ENCODE measurements at places on chromosomes 16 and 17.

DNA sequence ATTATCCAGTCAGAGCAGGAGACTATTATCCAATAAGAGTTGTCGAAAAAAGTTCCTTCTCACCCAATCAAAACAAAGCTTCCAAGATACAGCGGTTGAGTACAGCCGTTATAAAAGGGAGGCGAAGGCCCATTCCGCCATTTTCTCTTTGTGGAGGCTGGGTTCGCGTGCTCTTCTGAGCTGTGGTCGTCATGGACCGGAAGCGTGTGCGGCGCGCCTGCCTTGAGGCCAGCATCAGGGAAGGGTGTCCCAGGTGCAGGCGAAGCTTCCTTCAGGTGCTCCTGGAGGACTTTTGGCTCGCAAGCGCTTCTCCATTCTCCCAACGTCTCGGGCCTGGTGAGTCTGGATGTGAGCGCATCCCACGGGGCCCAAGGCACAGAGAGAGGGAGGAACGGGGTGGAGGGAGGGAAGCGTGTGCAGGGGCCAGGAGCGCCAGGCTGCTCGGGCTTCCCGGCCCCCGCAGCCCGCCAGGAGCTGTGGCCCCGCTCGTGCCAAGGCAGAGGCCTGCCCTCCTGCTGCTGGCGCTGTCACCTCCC, 99.2 kb downstream of the GOSR1 start:
- DNase-seq = no peak

DNA sequence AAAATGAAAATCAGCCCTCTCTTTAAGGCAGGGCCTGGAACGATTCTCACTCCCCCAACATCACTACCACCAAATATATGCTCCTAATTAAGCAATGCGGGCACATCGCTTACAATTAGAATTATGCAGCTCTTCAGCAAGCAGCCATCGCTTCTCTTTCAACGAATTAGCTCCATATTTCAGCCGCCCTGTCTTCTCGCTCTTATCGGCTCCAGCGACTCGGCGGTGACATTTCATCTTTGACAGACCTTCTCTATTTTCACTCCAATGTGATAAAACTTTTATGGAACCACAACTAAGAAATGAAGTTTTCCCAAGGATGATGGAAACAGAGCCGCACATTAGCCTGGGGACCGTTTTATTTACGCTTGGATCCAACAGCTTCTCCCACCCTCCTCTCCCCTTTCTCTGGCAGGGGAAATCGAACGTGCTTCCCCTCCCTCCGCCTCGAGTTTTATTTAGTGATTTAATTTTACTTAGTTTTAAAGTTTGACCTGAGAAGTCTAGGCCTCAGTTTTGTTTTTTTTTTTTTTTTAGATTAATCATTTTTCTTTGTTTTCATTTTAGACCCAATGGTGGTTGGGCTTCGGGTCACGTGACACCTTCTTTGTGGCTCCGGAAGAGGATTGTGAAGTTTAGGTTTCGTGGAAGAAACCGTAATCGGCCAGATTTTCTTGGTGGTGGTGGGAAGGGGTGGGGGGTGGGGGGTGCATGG, 3.1 kb upstream of the HOXB2 start:
- DNase-seq = peak; percentile 44

DNA sequence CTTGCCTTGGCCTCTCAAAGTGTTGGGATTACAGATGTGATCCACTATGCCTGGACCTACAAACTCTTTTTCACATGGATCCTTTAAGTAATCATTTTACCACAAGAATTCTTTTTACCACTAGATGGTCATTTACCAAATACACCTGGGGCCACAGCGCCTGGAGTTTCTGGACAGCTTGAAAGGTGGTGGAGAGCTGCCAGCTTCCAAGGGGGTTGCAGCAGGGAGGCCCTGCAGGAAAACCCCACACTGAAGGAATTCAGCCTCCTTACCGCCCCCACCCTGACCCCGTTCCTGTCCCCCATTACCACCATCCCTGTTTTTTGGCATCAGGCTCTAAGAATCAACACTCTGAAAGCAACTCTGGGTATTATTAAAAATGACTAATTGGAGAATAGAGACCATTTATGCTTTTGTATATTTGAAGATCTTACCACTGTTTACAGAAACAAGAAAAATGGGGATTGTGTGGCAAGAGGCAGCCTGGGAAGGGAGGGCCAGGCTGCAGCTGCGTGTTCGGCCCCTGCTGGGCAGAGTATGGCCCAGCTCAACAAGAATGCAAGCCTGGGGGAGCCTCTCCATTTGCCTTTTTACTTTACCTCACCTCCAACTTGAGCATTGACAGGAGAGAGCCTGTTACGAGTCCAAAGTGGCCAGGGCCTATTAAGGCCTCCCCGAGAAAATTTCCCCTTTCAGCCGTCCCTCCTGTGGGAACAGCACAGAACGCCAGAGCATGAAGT, 209.9 kb downstream of the ZFHX3 start:
- no peak for DNase-seq

DNA sequence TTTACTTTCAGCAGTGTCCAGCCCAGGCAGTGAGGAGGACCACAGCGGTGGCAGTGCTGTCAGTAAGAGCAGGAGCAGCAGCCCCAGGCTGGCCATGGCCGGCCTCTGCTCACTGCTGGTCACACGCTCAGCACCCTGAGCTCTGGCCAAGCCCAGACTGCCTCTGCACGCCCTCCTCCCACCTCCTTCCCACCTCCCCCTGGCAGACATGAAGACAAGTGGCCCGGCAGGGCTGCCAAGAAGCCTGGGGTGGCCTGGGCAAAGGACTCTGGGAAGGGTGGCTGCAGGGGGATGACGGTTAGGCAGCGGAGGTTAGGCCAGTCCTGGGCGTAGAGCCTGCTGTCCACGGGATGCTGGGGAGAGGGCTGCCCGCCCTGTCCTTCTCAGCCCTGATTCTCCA, at the start of gene C16orf89:
Gene C16orf89 (minus strand): TSS at position 144 of the 400 bp plus-strand sequence. CDS start 48 bp downstream, at position 96.
- no peak for DNase-seq

GRCh38 chr17:82282239-82283207, 9.0 kb upstream of the CSNK1D start:
- no peak for DNase-seq

DNA sequence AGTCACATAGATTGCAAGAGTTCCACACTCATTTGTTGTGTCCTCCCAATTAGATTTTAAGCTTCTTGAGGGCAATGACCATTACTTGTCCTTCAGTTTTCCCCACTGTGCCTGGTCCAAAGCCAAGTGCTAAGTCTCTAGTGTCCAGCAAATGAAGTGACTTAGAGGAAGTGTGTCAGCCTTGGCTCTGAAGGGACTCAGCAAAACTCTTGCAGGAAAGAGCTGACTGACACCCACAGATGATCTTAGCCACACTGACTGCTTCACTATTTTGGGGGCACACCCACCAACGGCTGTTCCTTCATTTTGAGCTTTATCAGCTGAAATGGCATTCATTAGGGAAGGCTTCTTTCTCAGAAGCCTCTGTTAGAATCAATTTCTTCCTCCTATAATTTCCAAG, 358.1 kb downstream of the UTP18 start:
- DNase-seq = no peak

GRCh38 chr17:74807925-74808324, 31.8 kb upstream of the NAT9 start:
- no peak for DNase-seq

- DNase-seq = no peak
Observed at GRCh38 chr16:3835089-3835602, 45.4 kb downstream of the CREBBP start.

- peak; percentile 89 for DNase-seq
Observed at GRCh38 chr16:17369421-17370222, 101.1 kb downstream of the XYLT1 start.

- no peak for DNase-seq
Observed at GRCh38 chr17:82765371-82765770, 13.5 kb downstream of the TBCD start.

GRCh38 chr17:61635913-61636432, 45.0 kb upstream of the NACA2 start:
- DNase-seq = peak; percentile 29

DNA sequence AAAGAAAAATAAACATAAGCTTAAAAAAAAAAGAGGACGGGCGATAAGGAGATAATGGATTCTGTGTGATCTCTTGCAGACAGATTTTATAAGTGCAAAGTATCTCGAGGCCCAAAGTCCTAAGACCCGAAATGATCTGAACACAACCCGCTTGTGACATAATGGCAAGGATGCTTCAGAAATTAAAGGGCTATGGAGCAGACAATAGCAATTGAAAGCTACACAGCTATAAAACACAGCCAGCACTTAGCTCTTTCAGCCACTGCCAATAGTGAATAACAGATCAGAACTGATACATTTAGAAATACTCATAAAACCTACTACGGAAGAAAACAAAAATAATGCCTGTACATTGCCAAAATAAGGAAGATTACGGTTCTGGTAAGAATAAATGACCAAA, 117.5 kb downstream of the ZFHX3 start:
- DNase-seq = no peak

DNA sequence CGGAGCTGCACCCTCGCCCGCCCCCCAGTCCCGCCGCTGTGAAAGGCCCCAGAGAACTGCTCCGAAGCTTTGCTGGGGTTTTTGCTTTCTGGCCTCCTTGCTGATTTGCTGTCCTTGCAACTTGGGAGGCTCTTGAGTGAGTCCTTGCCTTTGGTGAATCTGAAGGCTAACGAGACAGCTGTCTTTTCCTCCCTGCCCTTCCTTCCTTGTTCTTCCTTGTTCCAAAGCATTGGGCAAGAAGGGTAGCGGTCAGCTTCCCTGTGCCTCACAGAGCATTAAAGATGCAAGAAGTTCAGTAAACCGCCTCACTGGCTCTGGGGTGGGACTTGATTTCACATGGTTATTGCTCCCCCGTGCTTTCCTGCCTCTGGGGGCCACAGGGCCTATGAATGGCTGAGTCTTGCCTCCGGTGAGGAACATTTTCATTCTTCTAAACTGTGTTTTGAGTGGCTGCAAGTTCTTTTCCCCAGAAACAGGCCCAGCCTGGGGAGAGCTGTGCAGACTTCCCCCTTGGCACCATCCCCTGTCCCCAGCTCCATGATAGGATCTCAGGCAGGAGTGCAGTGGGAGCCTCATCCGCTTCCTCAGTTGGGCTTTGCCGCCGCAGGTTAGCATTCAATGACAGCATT, 1.4 kb downstream of the YPEL2 start:
- DNase-seq = no peak

DNA sequence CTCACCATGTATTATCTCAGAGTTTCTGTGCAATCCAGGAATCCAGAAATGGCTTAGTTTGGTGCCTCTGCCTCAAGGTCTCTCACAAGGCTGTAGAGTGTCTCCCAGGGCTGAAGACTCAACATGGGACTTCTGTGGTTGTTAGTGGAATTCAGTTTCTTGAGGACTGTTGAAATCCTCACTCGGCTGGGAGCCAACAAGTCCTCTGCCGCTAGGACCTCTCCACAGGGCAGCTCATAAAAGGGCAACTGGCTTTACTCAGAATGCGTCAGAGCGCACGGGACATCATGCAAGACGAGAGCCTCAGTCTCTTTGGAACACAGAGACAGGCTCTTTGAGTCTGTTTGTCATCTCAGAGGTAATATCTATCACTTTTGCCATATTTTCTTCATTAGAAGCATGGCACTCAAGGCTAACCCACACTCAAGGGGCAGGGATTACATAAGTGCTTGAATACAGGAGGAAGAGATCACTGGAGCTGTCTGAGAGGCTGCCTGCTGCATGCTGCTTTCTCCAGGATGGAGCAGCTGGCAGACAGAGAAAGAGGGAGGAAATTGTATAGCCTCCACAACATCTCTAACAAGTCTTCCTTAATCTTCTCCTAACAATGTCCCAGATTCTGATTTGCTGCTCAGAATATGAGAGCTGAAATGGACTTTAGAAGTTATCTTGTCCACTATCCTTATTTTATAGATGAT, 97.5 kb upstream of the ASIC2 start:
- DNase-seq = no peak

DNA sequence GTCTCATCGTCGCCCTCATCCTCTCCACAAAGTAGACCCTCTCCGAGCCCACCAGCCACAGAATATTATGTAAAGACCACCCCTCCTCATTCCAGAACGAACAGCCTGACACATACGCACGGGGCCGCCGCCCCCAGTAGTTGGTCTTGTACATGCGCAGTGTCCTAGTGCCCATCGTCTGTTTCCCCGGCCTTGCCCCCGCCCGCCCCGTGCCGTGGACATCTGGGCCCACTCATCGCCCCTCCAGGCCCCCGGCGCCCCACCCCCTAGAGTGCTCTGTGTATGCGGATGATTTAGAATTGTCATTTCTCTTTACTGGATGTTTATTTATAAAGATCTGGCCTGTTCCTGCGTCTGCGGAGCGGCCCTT, 475 bp upstream of the AMDHD2 start:
- peak; percentile 1 for DNase-seq

DNA sequence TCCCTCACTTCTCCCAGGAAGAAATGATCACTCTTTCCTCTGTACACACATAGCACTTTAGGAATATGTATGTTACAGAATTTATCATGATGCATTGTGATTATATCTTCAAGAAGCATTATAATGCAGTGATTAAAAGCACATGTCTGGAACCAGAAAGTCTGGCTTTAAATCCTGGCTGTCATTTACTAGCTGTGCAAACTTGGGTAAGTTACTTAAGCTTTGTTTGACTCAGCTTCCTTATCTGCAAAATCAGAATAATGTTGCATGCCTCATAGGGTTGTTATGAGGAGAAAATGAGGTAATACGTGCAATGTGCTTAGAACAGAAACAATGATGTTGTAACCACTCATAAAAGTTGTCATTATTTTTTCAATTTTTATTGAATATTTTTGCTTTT, 156.3 kb upstream of the ZKSCAN2 start:
- no peak for DNase-seq

- DNase-seq = no peak
Observed at GRCh38 chr17:39699818-39700147, at the start of gene ERBB2. TSS of gene ERBB2 (plus strand) at chr17:39700064. CDS start at chr17:39700239, 175 bp downstream.

DNA sequence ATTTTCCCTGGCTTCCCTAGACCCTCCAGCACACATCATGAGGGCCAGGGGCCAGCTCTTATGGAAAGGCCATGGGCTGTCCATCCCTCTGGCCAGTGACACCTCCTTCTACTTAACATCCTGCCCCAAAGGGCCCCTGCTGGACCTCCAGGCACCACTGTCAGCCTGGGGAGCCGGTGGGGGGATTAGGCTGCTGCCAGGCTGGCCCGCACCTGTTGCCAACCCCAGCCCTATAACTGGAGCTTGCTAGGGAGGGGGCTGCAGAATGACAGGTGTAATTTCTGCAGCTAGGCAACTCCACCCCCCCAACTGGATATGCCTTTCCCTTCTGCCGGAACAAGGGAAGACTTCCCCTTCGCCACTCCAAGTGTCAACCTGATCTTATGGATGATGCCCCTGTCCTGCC, 12.5 kb downstream of the RARA start:
- no peak for DNase-seq

GRCh38 chr17:73311781-73312641, at the start of gene CDC42EP4:
TSS of gene CDC42EP4 (minus strand) at chr17:73312001. CDS start at chr17:73286500, 25,501 bp downstream.
- DNase-seq = peak; percentile 79

GRCh38 chr17:48429156-48429555, 858 bp downstream of the SKAP1 start:
- DNase-seq = peak; percentile 45

- DNase-seq = no peak
Observed at GRCh38 chr16:20803192-20803560, 3.1 kb downstream of the ERI2 start.
